T47D (cell line): ENCODE measurements at places on chromosomes 3 and 15.

GRCh38 chr3:125194061-125194848 is 18.3 kb downstream of the SLC12A8 start:
- DNase-seq = no peak

GRCh38 chr3:156226676-156227420 is 106.5 kb downstream of the KCNAB1 start:
- DNase-seq = no peak

- DNase-seq = no peak
These were observed 929 bp upstream of the MTMR10 start for GRCh38 chr15:30992249-30992864.

DNA sequence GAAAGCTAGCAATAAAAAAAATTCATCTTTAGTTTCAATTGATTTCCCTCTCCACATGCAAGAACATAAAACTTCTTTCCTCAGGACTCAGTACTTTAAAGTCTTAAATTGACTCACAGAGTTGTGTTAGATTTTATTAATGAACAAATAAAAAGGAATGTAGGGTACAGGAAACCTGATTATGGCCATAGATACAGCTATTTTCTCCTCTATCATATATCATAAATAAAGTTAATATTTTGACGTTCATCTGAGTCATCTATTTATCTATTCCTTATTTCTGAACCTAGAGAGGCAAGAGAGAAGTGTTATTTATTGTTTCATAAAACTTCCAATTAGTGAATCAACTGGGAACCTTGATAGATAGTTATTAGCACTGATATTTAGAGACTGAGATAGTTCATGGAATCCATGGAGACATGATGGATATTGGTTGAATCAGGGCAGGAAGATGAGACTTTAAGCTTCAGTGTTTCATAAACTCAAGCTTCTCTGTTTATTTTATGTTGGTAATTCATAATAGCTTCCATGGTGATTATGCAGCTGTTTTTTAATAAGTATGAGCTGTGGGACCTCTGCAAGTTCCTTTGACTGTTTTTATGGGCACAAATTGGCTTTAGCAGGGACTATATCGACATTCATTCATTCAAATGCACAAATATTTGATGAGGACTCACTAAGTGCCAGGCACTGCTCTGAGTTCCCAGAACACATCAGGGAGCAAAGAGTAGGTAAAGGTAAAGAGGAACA is 143.5 kb upstream of the TGFBR2 start:
- no peak for DNase-seq

GRCh38 chr3:38130631-38131065 is 6.3 kb downstream of the ACAA1 start:
- DNase-seq = no peak

GRCh38 chr3:38597502-38598060 is 51.9 kb downstream of the SCN5A start:
- no peak for DNase-seq

- DNase-seq = no peak
These were observed 171.2 kb downstream of the KCNMB2 start for GRCh38 chr3:178707311-178708031.

- DNase-seq = no peak
These were observed 113.1 kb downstream of the MYO5A start for GRCh38 chr15:52415628-52416027.

- DNase-seq = no peak
These were observed 361 bp downstream of the SEMA3F start for GRCh38 chr3:50155491-50155878.

GRCh38 chr15:49238342-49238741 is 68.3 kb downstream of the GALK2 start:
- no peak for DNase-seq

GRCh38 chr3:148232389-148232788 is 465.3 kb upstream of the AGTR1 start:
- no peak for DNase-seq

GRCh38 chr15:74954515-74954914 is 2.1 kb downstream of the RPP25 start:
- no peak for DNase-seq

GRCh38 chr3:138418601-138419206 is 15.7 kb upstream of the ESYT3 start:
- DNase-seq = no peak

- DNase-seq = no peak
These were observed 165.5 kb upstream of the TGFBR2 start for GRCh38 chr3:30440880-30441279.

DNA sequence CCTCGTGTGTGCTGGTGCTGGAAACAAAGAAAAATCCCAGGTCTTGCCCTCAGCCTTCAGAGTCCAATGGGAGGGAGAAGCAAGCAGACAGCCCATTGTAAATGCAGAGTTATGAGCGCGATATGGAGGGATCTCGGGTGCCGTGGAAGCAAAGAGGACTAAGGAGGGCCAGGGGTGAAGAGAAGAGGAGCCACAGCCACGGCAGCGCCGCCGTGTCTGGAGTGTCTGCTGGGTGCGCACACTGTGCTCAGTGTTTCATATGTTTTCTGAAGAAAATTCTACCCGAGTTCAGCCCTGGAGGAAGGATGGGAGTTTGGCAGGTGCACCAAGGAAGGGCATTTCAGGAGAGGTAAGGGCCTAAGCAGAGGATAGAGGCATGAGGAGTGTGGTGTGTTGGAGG is 35.7 kb upstream of the NR2C2 start:
- DNase-seq = no peak
